ENCODE measurements at places on chromosomes 4 and X.

GRCh38 chr4:133995243-133995960 lies 206.2 kb downstream of the PABPC4L start:
- DNase-seq, result no peak

DNA sequence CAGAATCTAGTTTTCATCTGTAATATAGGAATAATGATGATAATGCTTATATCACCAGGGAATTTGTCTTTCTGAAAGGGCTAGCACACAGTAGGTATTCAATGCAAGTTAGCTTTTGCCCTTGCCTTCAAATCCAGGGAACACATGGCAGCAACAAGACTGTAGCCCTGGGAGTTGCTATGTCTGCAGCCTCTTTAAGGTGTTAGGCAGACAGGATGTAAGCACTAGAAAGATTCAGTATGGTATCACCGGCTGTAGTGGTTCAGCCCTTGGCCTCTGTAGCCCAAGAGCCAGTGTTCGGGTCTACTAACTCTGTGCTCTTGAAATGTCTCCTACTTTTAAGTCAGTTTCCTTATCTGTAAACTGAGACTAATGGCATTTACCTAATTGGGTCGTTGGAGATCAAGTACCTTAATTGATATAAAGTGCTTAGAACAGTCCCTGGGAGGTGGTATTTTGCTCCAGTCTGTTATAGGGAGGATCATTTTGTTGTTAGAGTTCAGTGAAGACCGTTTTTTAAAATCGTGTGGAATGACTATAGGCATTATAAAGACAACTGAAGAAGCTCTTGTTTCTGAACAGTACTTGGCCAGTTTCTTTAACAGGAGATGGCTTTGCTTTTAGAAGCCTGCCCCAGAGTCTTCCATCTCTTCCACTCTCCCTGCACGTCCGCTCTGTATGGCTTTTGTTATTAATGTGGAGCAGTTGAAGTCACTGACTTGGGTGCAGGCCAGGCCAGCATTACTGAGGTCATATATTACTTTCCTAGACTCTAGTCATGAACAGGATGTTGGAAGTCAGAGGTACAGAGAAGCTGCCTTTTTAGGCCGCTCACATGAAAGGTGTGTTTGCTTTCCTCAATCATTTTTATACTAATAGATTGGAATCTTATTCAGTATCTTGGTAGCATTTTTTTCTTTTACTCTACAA lies 44.8 kb downstream of the GAB1 start:
- DNase-seq, result peak; percentile 28

- no peak for DNase-seq
These were observed 66.7 kb downstream of the COQ2 start for GRCh38 chr4:83217721-83218522.

GRCh38 chrX:19616959-19617358 lies 101.7 kb upstream of the MAP3K15 start:
- DNase-seq, result no peak

DNA sequence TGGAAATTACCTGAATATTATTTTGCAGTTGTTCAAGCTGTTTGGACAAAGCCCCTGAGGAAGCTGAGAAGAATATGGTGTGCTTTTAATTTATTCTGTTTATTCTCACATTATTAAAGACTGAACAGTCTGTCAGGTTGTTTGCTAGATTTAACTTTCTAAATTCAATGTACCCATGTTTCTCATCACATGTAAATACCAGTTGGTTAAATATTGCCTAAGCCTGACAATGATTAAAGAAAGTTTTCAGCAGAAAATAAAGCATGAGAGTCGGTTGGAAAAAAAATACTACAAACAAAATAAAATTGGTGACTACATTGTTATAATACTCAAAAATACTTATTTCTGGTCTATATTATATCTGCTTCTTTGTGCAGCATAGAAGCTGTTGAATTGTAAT lies 1974.7 kb downstream of the ARAP2 start:
- DNase-seq, result no peak

DNA sequence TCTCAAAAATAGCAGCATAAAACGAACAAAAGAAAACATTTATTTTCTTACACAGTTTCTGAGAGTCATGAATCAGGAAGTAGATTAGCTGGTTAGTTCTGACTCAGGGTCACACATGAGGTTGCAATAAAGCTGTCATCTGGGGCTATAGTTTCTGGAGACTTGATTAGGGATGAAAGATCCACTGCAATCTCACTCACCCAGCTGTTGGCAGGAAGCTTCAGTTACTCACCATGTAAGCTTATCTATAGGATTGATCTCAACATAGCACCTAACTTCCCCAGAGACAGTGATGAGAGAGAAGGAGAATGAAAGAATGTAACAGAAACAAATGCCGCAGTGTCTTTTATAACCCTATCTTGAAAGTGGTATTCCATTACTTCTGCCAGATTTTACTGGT lies 435.5 kb downstream of the GABRG1 start:
- DNase-seq, result no peak

DNA sequence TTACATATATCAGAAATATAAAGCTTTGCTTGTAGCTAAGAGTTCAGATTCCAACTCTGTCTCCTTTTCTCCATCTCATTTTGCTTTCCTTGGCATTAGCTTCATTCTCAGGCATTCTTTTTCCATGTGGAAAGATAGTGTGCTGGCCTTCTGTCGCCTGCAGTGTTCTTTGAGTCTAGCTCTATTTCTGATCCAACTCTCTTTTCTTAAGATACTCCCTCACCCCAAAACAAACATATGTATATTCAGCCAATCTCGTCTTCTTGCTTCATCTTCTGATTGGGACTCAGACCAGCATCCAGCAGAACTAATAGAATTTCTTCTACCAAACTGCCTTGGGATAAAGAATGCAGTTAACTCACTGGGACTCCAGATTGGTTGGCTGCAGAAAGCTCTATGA lies 532.2 kb downstream of the MID1IP1 start:
- no peak for DNase-seq

GRCh38 chrX:152915541-152916241 lies 17.8 kb downstream of the ZNF185 start:
- peak; percentile 83 for DNase-seq

DNA sequence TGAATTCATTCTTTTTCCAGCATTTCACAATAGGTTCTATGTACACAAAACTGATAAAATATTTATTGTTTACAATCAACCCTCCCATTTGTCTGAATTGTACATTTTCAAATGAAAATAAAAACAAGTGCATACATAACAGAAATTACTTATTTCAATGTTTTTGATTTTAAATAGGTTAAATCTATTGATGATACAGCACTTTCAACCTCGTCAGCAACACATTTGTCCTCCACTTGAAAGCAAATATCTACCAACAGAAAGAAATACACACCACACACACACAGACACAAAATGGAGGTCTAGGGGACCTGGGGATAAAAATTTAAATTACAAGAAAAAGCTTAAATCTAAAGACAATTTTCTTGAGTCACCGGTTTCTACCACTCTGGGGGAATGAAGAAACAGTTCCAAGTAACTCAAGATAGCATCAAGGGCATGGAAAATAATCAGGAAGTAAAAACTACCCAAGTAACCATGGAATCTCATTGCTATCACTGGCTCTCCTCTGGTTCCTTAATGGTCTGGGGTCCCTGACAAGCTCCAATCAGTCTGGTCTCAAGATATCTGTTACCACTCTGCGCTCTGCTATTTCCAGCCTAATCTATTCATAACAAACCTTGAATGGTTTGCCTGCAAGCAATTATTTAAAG lies 27.6 kb downstream of the ANKRD17 start:
- DNase-seq, result no peak

GRCh38 chr4:40562681-40563080 lies 67.0 kb downstream of the RBM47 start:
- no peak for DNase-seq

- no peak for DNase-seq
These were observed 110.8 kb upstream of the FAM9B start for GRCh38 chrX:9144701-9145241.

DNA sequence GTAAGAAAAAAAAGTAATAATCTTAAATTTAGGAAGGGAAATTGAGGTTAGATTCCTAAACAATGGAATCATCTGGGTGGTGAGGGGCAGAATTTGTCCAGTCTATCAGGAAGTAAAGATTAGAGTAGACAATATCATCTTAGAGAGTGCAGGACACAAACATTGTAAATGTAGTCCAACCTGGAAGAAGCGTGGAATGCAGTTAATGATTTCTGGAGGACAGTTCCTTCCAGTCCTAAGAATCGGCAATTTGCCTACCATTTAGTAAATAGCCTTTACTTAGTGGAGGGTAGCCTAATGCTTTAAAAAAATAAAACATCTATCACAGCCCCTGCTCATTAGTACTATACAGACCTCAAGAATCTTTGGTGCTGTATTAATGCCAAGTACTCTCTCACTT lies 147.5 kb upstream of the TTC29 start:
- no peak for DNase-seq

- no peak for DNase-seq
These were observed 297.5 kb upstream of the KLF3 start for GRCh38 chr4:38366456-38366855.

- no peak for DNase-seq
These were observed 161.3 kb downstream of the FNIP2 start for GRCh38 chr4:158929939-158930638.

DNA sequence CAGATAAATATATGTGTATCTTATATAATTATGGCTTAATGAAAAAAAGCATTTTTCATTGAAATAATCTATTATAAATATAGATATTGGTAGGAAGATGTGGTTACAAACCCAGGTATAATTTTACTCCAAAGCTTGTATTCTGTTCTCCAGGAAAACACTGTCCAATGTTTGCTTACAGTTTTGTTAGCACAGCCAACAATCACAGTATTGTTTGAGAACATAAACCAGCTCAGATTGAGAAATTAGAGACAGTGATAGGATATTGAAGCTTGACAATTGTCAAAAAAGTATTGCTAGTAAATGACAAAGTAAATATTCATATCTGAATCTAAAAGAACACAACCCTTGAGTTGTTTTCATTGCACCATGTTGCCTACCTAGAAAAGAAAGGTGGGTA lies 228.8 kb downstream of the ADGRL3 start:
- DNase-seq, result no peak

DNA sequence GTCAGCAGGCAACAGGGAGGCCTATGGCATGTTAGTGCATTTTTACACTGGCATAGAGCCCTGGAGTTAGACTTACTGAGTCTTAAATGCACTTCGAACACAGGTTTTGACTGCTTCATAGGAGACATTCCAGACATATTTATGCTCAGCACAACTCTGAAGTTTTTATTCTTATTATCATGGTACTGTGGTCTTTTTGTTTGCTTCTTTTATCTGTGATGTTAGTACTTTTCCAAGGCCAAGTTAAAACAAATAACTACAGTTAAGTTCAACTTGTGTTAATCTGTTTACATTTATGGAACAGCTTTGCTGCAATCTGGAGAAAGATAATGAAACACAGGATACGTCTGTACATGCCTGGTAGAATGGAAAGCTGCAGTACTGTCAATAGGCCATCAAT lies 76.5 kb downstream of the COL4A5 start:
- DNase-seq, result no peak

DNA sequence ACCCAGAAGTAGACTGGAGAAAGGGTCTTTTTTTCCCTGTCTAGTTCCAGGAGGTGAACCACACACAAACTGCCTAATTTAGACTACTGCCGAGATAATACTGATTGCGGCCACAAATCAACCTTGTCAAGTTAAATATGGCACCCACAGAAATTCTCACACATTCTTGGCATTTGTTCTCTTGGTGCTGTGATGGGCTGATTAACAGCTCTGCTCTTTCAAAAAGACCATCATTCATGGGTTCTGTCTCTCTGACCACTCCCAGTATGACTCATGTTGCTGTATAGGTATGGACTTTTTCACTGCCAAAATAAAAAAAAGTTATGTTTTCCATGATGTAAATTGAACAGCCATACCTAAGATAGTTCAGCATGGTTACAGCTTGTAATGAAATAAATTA lies 1003.5 kb upstream of the LCORL start:
- DNase-seq, result no peak

GRCh38 chrX:39481621-39482020 lies 616.1 kb downstream of the BCOR start:
- DNase-seq, result no peak

DNA sequence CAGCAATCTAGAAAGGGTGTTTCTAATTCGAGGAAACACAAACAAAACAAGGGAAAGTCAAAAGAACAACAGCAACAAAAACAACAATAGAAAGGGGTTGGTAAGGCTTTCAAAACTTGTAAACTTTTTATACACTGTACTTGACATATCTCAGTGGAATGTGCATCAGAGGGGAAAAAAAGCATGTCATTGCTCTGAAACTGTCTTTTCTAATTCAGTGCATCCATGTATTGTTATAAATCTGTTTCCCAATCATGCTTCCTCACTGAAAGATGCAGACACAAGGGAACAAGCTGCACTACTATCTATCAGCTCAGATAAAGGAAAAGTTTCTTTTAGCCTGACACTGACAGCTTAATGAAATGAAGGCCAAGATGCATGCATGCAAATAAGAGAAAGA lies 44.2 kb upstream of the PCDH18 start:
- DNase-seq, result no peak

DNA sequence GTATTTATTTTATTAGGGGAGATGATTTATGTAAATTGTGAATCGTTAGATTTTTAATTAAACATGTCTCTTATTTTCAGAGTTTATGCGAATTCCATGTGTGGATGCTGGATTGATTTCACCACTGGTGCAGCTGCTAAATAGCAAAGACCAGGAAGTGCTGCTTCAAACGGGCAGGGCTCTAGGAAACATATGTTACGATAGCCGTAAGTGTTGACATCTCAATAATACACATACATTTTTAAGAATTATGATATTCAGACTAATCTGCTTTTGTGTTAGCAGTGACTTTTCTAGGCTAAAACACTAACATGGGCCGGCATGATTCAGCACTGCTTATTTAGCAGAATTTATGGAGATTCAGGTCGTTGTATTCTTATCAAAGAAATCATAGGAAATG lies 91.2 kb downstream of the RAP1GDS1 start:
- no peak for DNase-seq

- DNase-seq, result no peak
These were observed 117.4 kb downstream of the MID1 start for GRCh38 chrX:10502961-10503360.

GRCh38 chrX:149638860-149639259 lies 7.3 kb upstream of the TMEM185A start:
- DNase-seq, result no peak

DNA sequence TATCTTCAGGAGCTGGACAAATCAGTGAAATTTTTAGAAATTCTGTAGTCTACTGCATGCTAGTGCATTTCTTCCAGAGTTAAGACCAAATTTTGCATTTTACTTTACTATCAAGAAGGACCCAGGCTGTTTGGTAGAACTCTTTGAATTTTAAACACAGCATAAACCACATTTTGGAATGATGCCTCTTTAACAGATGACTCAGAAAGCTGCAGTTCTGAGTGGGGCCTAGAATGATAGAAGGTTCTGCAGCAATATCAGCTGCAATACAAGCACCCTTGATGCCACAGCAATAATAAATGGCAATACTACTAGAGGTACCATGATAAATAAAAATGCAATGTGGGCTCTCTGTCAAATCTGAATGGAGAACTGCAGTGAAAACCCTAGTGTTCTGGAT lies 198.7 kb downstream of the TMA16 start:
- no peak for DNase-seq

DNA sequence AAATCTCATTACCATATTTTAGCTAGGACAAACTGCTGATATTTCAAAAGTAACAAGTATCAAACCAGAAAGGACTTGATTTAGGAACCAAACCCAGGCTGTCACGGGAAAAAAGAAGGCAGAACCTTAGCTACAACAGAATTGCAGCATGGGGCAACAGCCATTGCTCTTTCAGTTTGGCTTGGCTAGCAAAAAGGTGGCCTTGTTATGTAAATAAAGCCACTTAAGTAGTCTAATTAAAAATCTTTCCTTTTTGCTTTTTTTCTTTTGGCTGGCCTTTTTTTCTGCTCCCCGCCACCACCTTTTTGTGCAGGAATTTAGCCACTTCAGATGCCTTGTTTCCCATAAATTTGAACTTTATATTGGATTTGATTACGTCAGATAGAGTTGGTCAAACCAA lies 235.9 kb downstream of the CPXCR1 start:
- no peak for DNase-seq

Data from HEK293T (cell line).